Adipocyte (in vitro differentiated cells): ENCODE measurements at places on chromosomes 2 and 18.

GRCh38 chr2:156329031-156329926, 3.2 kb downstream of the NR4A2 start:
- DNase-seq: no peak

DNA sequence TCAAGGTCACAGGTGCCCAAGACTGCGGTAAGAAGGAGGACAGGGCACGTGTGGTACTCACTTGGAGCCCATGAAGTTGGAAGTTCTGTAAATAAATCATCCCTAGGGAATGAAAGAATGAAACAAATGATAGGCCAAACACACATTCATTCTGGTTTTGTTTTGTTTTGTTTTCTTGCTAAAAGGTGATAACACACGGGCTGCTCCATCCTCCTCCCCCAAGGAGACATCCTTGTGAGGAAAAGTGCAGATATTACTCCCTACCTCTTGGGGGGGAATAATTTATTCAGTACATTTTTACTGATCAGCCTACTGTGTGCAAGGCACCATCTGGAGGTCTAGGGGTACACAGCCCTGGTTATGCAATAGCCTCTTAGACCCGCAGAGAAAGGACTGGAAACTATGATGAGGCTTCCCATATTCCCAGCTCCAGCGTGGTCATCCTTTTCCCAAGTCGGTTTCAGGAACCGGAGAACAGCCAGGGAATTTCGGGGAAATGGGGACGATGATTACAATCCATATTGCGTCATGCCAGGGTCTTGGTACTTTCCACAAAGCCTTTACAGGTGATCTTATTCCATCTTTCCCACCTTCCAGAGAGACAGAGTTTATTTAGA, 6.3 kb downstream of the RAX start:
- DNase-seq: no peak

DNA sequence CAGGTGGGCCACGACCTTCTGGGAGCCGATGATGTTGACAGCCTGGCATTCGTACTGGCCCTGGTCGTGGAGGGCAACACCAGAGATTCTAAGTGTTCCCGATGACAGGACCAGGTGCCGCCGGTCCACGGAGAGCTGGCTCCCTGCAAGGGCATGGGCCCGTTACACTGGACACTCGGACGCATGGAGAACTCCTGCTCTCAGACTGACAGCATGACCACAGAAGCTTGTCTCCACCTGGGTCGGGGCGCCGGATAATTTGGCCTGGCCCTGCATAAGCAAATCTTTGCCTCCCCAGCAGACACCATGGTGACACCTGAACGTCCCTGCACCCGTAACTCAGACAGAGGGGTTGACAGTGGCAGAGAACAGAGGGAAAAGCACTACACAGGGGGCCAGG, 80.7 kb downstream of the PXDN start:
- DNase-seq: no peak

DNA sequence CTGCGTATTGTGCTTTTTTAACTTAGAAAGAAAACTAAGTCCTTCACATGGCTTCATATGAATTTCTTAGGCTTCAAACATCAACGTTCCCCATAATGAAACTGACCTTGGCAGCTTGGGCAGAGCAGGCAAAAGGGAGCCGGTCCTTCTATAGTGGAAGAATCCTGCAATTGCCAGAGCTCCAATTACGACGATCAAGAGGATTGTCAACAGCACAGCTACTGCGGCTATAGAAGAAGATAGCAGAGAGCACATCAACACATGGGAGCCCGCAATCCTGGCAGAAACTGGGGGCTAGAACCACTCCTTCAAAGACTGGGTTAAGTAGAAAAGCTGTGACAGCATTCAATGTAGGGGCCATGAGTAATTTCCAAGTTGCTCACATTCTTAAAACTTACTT, 69.8 kb downstream of the DHRS9 start:
- no peak for DNase-seq

DNA sequence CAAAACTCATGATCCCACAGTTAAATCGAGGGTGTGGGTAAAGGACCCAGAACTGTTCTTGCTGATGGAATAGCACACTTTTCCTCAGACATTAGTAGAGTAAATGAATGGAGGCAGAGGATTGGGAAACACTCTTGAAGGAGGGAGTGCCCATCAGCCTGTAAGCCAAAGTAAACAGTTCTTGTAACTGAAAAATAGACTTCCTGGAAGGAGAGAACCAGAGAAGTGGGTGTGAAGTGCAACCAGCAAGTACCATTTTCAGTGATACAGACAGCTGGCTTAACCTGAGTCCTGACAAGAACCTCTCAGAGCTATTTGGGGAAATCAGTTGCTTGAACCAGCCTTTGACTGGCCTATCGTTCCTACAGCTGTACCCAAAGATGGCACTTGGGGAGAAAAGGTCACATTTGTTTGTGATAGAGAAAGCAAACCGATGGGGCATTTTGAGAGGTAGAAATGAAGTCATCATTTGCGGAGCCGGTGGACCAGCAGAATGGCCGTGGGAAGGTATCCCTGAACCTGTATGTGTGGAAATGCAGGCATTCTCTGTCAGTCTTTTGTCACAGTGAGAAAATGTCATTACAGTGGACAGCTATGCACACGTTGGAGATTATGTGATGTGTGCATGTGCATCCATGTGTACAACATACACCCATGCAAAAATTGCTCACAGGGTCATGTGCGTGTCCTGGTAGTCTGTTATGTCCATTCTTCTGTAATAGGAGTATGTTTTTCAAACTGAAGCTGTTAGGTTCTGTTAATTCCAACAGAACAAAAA, 17.8 kb downstream of the CRIM1 start:
- peak; percentile 90 for DNase-seq

- peak; percentile 61 for DNase-seq
Observed at GRCh38 chr2:101002562-101003277, 631 bp downstream of the RPL31 start.

GRCh38 chr2:650343-651310, 26.6 kb downstream of the TMEM18 start:
- peak; percentile 86 for DNase-seq

DNA sequence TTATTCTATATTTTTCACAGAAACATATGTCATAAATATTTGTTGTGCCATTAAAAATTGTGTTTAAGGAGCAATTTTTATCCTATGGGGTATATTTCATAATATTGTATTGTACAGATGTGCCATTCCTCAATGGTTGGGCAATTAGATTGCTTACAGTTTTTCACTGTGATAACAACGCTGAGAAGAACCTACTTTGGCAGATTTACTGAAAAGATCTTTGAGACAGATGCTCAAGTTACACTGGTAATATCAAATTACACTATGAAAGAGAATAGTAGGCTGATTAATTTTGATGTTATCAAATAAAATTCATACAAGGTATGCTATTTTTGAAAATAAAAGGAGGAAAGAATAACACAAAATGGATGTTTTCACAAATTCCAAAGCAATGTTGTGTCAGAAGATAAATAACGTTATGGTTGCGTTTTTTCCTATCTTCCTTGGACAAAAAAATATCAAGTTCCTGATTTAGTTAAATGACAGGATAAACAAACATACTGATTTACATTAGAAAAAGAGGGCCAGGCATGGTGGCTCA, 335.1 kb upstream of the ZNF521 start:
- DNase-seq: peak; percentile 22

GRCh38 chr18:9539283-9539682, 64.0 kb downstream of the RALBP1 start:
- peak; percentile 18 for DNase-seq

DNA sequence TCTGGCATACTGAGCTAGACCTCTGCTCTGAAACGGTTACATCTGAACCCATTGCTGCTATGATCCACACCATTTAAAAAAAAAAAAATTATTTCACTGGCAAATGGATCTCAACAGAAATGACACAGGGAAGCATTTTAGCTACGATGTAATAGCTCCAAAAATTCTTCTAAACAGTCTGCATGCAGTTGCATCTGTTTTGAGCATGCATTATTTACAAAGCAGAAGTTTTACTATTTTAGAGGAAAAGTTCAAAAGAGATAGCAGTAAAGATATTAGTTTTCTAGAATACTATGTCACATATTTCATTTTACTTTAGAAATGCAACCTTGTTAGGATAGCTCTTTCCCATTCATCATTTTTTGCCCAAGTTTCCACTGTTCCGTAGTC, 265.7 kb downstream of the MEIS1 start:
- no peak for DNase-seq

GRCh38 chr2:27773959-27774358, 2.4 kb downstream of the MRPL33 start:
- DNase-seq: no peak

GRCh38 chr2:6826081-6826913, 39.4 kb downstream of the CMPK2 start:
- DNase-seq: peak; percentile 44

DNA sequence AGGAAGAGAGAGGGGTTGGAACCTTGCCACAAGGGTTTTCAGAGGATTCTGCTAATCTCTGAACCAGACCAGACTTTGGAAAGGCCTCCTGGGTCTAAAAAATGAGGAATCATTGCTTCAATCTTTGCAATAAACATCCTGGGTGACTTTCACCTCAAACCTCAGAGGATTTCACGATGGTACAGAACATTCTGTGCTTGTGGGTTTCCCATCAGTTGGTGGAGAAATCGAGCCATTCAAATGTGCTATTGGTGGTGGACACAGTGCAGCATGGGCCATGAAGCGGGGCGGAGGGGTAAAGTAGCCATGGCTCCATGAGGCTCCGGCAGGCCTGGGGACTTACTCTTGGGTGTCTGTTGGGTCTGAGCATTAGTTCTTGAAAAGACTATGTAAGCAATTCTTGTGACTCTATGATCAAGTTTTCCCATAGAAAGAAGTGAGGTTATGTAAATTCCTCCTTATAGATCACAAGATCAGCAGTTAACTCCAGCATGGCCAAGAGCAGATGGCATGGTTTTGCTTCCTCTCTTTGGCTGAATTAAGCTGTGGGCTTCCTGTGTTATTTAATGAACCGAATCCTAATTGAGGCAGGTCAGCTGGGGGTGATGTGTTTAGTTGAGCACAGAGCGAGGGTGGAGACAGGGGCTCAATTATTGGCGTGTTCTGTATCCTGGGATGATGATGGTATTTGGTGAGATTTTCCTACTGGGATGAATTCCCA, 1.9 kb upstream of the IL1R2 start:
- no peak for DNase-seq

- DNase-seq: no peak
Observed at GRCh38 chr2:170999654-171000053, 70.6 kb downstream of the GORASP2 start.

DNA sequence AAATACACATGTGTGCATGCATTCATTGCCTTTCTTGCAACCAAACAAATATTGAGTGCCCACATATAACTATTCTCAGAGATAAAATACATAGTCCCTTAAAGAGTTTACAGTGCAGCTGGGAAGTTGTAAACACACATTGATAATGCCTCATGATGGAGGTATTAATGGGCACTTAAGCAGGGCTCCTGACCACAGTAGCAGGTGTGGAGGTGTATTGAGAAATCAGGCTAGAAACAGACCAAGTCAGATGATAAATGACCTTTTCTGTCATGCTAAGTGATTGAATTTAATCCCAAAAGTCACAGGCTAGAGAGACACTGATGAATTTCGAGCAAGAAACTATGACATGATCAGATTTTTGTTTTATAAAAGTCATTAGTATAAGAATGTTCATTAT, 157.7 kb downstream of the ZNF385B start:
- no peak for DNase-seq

- no peak for DNase-seq
Observed at GRCh38 chr2:200466425-200467418, 43.1 kb downstream of the KCTD18 start.

DNA sequence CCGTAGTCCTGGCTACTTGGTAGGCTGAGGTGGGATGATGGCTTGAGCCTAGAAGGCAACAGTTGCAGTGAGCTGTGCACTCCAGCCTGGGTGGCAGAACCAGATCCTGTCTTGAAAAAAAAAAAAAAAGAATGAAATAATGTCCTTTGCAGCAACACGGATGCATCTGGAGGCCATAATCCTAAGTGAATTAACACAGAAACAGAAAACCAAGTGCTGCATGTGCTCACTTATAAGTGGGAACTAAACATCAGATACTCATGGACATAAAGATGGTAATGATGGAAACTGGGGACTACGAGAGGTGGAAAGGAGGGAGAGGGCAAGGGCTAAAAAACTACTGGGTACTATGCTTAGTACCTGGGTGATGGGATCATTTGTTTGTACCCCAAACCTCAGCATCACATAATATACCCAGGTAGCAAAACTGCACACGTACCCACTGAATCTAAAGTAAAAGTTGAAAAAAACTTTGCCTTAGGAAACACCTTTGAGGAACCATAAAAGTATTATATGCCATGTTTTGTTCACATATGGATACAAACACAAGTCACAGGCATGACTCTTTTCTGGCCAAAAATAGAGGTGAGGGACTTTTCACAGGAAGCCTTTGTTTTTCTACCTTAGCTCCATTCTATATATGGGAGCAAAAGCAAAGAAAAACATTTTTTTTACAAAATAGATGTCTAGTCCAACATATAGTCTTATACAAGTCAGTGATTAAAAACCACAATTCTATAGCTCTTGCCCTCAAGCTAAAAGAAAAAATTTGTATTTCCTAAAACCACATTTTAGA, 36.6 kb downstream of the GPR155 start:
- DNase-seq: no peak

DNA sequence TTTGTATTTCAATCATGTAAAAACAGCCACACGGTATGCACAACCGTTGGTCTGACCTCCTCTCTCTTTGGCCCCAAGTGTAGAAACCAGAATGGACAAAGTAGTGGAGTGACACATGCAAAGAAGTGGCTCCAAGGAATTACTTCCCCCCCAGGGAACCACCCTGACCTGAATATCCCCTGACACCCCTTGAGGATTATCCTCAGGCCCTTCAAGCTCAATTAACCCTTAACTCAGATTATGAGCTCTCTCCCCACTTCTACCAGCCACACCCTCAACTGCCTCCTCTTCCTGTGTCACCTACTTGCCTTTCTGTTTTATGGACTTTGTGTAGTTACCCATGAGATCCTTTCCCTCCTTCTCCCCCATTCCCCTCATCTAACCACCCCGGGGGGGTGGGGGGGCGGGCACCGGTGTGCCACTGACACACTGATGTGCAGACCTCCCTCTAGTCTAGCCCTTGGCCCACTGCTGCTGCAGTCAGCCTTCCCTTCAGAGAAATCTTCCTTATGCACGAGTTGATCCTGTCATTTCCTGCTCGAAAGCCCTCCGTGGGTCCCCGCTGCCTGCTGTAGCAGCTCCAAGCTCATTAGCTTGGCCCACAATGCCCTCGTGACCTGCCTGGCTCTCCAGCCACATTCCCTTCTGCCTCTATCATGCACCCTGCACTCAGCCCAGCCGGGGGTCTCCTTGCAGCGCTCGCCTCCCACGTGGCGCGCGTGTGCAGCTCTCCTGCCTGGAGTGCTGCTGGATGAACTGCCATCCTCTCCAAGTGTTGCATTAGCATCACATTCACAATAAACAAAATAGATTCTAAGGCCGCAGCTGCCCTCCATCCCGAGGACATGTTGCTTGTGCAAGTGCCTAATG, 40.1 kb upstream of the TMEM177 start:
- no peak for DNase-seq
